Body of pancreas (tissue), 4 donors: ENCODE measurements at places on chromosomes 1 and 21. TPM values are rescaled to one million over a fixed set of nuclear protein-coding genes. Genes with fewer than 3 reads are reported as not detected.

DNA sequence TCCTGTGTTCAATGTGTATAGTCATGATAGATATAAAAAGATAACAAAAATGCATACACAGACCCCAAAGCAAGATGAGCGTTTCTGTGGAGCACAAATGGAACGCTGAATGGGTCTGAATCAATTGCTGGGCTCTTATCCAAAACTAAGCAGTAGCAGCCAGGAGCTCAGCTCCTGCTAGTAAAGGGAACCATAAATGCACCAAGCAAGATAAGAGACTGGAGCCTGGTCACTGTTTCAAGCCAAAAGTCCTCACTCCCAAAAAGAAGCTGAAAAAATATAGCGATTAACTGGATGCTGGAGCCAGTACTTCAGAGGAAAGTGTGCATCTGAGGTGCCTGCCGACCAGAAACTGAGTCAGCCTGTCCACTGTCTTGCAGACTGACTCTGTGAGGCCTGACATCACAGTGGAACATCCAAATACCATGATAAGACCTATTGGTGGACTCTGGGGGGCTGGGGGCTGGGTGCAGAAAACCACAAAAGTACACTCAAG lies 68.9 kb downstream of the LRRC8C start:
- H3K4me3 ChIP-seq, result no peak overlapping the region
- H3K27me3 ChIP-seq, result no peaks in the 10 kb centered on the region
- no peak overlapping the region for H3K27ac ChIP-seq
- no peak for DNase-seq

Gene C4BPA
- 23.1 TPM for total RNA-seq

DNA sequence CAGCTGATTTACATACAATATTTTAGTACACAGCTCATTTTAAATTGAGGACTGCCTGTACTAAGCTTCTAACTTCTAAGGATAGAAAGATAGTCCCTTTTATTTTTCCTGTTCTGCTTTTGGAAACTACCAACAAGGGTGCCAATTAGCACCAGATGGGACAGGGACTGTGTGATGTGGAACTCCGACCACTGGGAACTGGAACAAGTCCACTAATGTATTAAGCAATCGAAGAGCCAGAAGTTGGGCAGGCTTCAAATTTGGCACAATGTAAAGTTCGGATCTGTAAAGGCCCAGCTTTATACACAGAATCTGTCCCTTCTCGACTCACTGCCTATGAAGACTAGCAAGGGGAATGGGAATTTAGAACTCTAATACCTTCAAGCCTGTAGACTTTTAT lies 149.3 kb downstream of the ZC3H11B start:
- no peaks in the 10 kb centered on the region for H3K4me1 ChIP-seq
- H3K27me3 ChIP-seq, result no peaks in the 10 kb centered on the region
- H3K4me3 ChIP-seq, result no peak overlapping the region
- H3K36me3 ChIP-seq, result no peaks in the 10 kb centered on the region

Gene TRIM67
- total RNA-seq, result not detected

DNA sequence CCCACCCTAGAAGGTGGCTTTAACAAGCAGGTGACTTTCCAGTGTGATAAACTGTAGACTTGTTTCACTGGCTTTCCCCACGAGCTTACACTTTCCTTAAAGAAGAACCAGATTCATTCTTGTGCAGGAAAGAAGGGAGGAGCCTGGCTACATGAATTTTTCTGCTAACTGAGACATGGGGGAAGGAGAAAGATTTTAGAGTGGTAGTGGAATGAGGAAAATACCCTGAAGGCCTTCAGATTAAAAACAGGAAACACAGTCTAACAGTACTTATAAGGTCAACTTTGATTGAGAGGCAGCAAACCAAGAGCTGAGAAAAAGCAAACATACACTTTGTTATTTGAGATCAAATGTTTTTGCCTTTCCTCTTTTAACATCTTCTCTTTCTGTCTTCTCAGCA lies 640.9 kb upstream of the PLXNA2 start:
- H3K27me3 ChIP-seq, result no peaks in the 10 kb centered on the region
- H3K27ac ChIP-seq, result no peak overlapping the region
- H3K36me3 ChIP-seq, result no peaks in the 10 kb centered on the region
- DNase-seq, result no peak
- no peaks in the 10 kb centered on the region for H3K4me1 ChIP-seq

Gene S100A7
- not detected for total RNA-seq

DNA sequence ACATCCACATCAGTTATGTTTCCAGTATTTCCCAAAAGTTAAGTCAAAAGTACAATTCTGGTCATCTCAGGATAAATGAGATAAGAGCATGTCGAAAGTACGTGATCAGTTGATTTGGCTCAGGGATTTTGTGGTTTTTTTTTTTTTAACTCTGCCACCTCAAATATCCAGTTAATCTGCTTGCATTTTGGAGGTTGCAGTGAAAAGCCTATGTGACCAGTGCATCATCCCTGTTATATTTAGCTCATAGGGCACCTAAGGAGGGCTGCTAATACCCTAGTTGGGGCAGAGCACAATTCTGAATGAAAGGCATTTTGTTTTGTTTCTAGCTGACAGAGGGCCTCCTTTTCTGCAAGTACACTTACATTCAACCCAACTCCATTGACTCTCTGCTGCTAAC lies 31.7 kb upstream of the RGS16 start:
- no peaks in the 10 kb centered on the region for H3K4me1 ChIP-seq
- no peak overlapping the region for H3K27ac ChIP-seq
- DNase-seq, result no peak
- no peak overlapping the region for H3K4me3 ChIP-seq
- H3K27me3 ChIP-seq, result no peaks in the 10 kb centered on the region
- no peaks in the 10 kb centered on the region for H3K36me3 ChIP-seq

DNA sequence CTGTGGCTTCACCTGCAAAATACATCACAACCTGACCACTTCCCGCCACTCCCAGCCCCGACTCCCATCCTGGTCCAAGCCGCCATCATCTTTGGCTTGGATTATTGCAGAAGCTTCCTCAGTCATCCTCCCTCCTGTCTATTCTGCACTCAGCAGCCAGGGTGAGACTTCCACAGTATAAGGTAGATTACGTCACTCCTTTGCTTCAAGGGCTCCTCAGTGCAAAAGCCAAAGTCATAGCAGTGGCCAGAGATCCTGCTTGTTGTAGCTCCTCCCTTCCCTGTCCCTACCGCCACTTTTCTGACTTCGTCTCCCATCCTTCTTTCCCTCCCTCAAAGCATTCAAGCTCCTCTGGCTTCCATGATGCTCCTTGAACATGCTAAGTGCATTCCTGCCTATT lies 152.8 kb downstream of the GRIK3 start:
- DNase-seq, result no peak
- no peaks in the 10 kb centered on the region for H3K27me3 ChIP-seq
- no peak overlapping the region for H3K4me3 ChIP-seq
- no peak overlapping the region for H3K27ac ChIP-seq

GRCh38 chr1:234083460-234083859 lies 179.0 kb downstream of the SLC35F3 start:
- no peaks in the 10 kb centered on the region for H3K27me3 ChIP-seq
- no peaks in the 10 kb centered on the region for H3K36me3 ChIP-seq
- no peaks in the 10 kb centered on the region for H3K4me1 ChIP-seq
- DNase-seq, result no peak
- no peak overlapping the region for H3K4me3 ChIP-seq
- no peak overlapping the region for H3K27ac ChIP-seq

DNA sequence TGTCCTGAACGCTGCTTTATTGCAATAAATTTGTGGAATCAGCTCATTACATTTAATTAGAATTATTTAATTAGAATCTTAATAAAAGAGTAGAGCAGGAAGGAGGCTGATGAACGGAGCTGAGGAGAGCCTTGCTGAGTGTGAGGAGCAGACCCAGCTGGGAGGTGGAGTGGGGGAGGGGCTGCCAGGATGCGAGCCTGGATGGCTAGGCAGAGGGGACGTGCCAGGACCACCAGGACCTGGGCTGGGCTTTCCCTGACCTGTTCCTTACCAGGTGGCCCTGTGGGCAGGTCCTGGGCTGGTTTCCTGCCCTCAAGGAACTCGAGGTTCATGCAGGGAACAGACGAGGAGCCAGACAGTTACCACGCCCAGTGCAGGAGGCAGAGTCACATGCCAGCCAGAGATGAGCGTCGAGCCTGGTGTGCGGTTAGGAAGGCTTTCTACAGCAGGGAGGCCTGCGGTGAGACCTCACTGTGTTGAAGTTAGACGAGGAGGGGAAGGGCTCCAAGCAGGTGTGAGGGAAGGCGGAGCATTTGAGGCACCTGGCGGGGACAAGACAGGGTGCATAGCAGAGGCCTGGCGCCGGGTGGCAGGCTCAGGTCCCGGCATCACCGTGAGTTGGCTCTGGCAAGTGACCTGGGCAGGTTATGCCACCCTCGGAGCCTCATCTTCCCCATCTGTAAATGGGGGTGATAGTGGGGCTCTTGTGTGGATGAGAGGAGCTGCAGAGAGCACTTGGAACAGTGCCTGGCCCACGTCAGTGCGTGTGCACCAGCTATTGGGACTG lies 33.9 kb downstream of the LDLRAP1 start:
- H3K4me3 ChIP-seq, result no peak overlapping the region
- H3K27me3 ChIP-seq, result no peaks in the 10 kb centered on the region
- DNase-seq, result no peak
- H3K27ac ChIP-seq, result no peak overlapping the region

DNA sequence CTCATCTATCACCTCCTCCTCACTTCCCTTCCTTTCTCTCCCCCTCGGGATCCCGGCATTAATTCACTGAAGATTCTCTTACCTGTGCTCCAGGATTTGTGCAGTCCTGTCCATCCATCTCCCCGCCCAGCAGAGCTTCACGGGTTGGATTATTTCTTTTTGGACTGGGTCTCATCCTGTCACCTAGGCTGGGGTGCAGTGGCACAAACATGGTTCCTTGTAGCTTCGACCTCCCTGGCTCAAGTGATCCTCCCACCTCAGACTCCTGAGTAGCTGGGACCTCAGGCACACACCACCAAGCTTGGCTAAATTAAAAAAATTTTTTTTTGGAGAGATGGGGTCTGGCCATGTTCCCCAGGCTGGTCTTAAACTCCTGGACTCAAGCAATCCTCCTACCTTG lies 12.3 kb upstream of the CSF3R start:
- no peaks in the 10 kb centered on the region for H3K27me3 ChIP-seq
- DNase-seq, result no peak
- H3K4me3 ChIP-seq, result no peak overlapping the region
- H3K36me3 ChIP-seq, result no peaks in the 10 kb centered on the region

GRCh38 chr1:109269212-109269980 lies 13.5 kb downstream of the PSRC1 start:
- H3K36me3 ChIP-seq, result no peaks in the 10 kb centered on the region
- no peak overlapping the region for H3K27ac ChIP-seq
- H3K4me3 ChIP-seq, result no peak overlapping the region
- H3K27me3 ChIP-seq, result no peaks in the 10 kb centered on the region
- peaks cover 7% of the 10 kb centered on the region for H3K4me1 ChIP-seq
- no peak for DNase-seq

Gene TLR5
- 10.1 TPM for total RNA-seq

GRCh38 chr1:116983112-116983511 lies 18.4 kb upstream of the CD101 start:
- no peaks in the 10 kb centered on the region for H3K36me3 ChIP-seq
- DNase-seq, result peak; percentile 45
- H3K4me1 ChIP-seq, result peaks cover 44% of the 10 kb centered on the region
- peak overlapping the region; percentile 61 for H3K27ac ChIP-seq

Gene SELENBP1
- total RNA-seq, result 106 TPM

DNA sequence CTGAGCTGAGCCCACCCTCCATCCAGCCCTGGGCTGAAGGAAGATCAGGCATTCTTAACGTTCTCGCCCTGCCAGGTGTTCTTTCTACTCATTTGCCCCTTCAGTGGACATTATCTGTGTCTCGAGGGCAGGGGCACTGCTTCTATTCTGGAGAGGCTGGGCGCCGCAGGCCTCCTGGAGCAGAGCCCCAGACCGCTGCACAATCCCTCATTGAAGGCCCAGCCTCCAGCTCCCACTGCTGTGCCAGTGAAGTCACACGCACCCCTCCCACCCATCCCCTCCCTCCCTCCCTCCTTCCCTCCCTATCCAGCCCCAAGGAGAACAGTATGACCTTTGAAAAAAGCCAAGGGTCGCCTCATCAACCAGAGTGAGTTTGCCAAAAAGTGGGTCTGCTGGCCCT lies 76.7 kb downstream of the NFASC start:
- H3K36me3 ChIP-seq, result no peaks in the 10 kb centered on the region
- no peak overlapping the region for H3K4me3 ChIP-seq
- H3K27ac ChIP-seq, result no peak overlapping the region
- H3K27me3 ChIP-seq, result no peaks in the 10 kb centered on the region

Gene S100A9
- total RNA-seq, result 19.5 TPM

DNA sequence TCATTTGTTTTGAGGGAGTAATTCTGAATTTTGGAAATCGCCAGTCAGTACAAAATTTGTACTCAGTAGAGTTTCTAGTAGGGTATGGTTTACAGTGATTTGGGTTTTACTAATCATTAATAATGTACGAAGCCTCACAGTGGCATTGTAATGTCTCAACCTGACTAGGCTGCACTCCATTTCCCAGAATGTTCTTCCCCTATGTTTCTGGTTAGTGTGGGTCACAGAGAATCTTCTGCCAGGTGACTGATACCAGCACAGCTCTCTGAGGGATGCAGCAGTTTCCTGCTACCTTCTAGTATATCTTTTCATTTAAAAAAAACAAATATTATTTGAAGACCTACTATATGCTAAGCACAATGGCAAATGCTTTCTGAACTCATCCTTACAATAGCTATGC lies 112.9 kb downstream of the PTPN14 start:
- H3K36me3 ChIP-seq, result no peaks in the 10 kb centered on the region
- H3K27ac ChIP-seq, result peak overlapping the region; percentile 56
- H3K4me3 ChIP-seq, result no peak overlapping the region
- peaks cover 35% of the 10 kb centered on the region for H3K4me1 ChIP-seq

DNA sequence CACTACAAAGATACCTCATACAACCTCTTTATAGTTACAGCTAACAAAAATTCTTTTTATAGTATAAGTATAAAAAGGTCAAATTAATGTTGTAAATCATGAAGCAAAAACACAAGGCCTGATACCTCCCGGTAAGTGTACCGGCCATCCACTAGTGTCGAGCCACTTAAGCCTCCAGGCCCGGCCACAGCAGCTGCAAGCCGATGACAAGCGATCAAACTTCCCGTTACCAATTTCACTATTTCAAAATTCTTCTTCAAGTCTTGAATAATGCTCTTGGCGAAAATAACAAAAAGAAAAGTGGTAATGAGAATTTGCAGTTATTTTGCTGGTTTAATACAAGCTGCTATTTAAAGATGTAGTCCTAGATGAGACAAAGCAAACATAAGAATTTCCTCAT lies 67.6 kb downstream of the USP24 start:
- H3K4me3 ChIP-seq, result no peak overlapping the region
- H3K27ac ChIP-seq, result no peak overlapping the region
- no peaks in the 10 kb centered on the region for H3K4me1 ChIP-seq
- no peaks in the 10 kb centered on the region for H3K36me3 ChIP-seq
- no peaks in the 10 kb centered on the region for H3K27me3 ChIP-seq

GRCh38 chr1:66050123-66050522 lies 257.4 kb downstream of the PDE4B start:
- no peaks in the 10 kb centered on the region for H3K36me3 ChIP-seq
- no peaks in the 10 kb centered on the region for H3K27me3 ChIP-seq
- H3K4me1 ChIP-seq, result no peaks in the 10 kb centered on the region
- H3K27ac ChIP-seq, result no peak overlapping the region

GRCh38 chr1:182716740-182717720 lies 32.6 kb upstream of the RGS8 start:
- no peak for DNase-seq
- no peak overlapping the region for H3K27ac ChIP-seq
- no peaks in the 10 kb centered on the region for H3K4me1 ChIP-seq
- no peaks in the 10 kb centered on the region for H3K27me3 ChIP-seq
- no peaks in the 10 kb centered on the region for H3K36me3 ChIP-seq

Gene MAP1LC3C
- total RNA-seq, result 9.6 TPM
